ENCODE measurements at places on chromosomes 1 and 21.
A peak's percentile ranks its signal among the peaks of the same experiment; 100 is the strongest.

- no peak for ATAC-seq
These were observed 304.8 kb downstream of the BRINP3 start for GRCh38 chr1:190172651-190173430.

DNA sequence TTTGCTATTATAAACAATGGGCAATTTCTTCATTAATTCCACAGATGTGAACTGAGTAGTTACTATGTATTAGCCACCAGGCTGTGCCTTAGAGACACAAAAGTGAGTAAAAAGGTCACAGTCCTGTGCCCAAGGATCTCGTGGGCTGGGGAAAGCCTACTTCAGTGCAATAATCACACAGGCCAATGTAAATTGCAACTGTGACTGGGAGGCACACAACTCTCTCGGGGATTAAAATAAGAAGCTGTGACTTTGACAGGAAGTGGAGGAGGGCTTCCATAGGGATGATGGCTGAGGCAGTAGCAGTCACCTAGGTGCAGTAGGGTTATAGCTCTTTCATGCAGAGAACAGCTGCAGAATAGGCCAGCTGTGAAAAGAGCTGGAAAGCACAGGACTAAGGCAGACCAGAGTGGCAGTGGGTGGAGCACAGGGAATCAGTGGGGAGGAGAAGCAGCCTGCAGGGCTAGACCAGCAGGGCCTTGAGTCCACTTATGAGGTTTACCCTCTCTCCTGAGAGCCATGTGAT, 121.9 kb downstream of the MAB21L3 start:
- no peak for ATAC-seq

DNA sequence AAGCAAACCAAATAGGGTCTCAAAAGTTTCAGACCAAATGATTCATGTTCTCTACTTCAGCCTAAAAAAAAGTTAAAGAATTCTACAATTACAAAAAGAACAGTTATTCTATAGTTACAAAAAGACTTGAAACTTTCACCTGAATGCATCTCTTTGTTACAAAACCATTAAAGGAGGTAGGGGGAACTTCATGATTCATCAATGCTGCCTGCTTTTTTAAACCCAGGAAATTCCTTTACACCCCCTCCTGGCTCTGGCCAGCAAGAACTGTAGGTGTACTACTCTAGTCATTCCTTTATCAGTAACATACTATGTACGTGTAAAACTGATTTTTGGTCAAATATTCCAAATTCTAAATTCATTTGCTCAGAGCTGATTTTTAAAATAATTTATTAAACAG, 5.0 kb downstream of the FAF1 start:
- ATAC-seq = no peak

GRCh38 chr21:45584786-45585185, 42.5 kb upstream of the SLC19A1 start:
- ATAC-seq = no peak

DNA sequence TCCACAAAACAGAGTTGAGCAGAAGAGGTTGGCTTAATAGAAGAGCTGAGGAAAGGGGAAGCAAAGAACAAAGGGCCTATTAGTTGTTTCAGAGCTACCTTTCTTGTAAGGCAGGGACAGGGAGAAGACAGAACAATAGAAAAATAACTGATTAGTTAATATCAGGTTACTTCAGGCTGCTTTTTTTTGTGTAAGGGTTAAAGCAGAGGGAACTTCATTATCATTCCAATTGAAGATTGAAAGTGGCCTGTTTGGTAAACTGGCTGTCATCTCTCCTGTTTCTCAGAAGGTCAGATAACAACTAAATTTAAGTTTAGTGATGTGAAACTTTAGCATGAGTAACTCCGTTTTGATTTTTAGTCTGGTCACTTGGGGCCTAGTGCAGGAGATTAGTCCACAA, 22.3 kb downstream of the CDC42 start:
- ATAC-seq = no peak

DNA sequence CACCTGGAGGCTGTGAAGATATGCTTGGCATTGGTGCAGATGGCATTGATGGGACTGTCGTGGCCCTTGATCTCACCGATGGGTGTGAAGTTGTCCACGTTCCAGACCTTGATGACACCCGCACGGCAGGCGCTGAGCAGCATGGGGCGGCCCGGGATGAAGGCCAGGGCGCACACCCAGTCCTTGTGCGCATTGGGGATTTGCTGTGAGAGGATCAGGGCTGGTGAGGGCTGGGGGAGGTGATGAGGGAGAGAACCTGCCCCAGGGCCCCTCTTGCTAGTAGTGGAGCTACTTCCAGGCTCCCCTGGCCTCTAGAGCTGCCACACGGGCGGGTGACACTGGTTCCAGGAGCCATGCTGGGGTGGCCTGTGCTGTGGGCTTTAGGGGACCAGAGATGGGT, 48.8 kb downstream of the KIF21B start:
- ATAC-seq = no peak

DNA sequence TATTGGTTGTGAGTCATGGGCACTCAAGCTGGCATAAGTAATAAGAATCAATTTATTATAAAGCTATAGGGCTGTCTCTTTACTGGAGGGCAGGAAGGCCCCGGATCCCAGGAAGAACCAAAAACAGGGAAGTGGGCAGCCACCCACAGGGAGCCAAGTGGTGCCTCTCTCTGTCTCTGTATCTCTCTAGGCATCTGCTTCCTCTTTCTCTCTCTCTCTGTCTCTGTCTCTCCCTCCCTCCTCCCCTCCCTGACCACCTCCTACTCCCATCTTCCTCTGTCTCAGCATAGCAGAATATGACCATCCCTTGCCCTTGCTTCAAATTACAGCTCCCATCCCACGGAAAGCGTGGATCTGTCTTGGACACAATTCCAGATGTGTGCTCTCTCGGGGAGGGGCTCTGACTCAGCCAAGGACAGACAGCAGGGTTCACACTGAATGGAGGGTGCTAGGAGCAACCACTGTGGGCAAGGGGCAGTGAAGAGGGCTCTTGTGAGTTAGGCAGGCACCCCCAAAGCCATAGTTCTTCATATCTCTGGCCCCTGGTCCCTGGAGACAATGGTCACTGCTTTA, 80.4 kb upstream of the LPGAT1 start:
- peak; percentile 22 for ATAC-seq

GRCh38 chr1:4970532-4970931, 316.1 kb downstream of the AJAP1 start:
- no peak for ATAC-seq

GRCh38 chr1:237187842-237188241, 145.9 kb downstream of the RYR2 start:
- no peak for ATAC-seq

DNA sequence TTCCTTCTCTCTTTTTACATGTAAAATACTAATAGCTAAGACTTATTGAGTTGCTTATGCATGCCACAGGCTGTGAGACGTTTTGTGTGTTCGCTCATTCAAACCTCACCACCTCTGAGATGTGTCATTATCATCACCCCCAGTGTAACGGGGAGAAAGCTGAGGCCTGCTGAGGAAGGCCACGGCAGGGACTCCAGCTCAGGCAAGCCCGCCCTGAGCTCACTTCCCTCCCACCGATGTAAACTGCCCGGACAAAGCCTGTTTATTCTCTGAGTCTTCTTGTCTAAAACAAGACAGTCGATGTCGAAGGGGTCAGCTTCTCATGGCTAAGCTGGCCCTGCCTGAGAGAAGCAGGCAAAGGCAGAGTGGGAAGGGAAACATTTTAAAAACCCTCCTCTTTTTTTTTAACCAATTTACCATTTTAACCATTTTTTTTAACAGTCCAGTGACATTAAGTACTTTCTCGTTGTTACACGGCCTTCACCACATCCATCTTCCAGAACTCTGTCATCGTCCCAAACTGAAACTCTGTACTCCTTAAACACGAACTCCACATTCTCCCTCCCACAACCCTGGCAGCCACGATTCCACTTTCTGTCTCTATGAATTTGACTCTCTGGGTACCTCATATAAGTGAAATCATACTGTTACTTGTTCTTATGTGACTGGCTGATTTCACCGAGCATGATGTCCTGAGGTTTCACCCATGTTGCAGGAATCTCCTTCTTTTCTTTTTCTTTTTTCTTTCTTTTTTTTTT, 204.8 kb upstream of the GALNT2 start:
- ATAC-seq = no peak

DNA sequence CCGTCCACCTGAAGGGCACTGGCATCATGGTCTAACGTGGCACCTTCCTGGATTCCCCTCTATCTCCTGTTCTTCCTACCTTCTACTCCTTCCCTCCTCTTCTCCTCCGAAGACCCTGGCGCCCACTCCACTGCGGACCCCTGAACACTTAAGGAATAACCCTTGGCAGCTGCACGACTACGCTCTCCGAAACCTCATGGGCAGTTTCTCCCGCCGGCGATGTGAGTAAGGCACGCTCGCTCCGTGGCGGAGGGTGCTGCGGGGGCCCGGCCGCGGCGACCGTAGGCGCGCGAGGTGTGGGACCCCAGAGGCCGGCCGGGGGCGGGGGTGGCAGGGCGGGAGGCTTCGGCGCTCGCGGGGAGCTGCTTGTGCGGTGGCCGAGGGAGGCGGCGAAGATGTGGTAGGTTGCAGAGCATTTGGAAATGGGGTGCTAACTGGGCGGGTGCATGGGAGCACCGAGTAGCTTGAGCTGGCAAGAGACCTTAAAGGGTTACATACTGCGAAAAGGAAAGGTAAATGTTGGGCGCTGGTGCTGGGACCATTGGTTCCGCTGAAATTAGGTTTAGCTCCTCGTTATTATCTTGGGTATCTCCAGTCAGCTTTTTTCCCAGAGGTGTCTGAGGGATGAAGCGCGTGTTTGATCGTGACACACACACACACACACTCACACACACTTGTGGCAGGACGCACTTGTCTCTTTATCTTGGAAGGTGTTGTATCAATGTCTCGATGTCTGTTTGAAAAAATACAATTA, 876 bp downstream of the LRRC7 start:
- ATAC-seq = peak; percentile 7

DNA sequence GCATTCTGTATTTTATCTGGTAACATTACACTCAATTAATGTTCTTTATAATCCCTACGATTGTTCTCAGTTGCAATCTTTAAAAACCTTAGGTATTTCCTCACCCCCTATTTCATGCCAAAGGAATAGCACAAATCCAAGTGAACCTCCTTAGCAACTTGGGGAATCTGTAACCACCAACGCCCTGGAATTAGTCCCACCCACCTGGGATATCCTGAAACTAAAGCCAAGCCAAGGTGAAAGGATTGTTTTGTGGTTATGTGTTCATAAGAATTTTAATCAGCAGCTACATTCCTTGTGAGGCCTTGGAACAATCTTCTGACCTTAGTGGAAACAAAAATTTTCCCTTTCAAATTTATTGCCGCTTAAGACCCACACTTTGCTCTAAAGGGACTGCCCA, 908.7 kb downstream of the TTLL7 start:
- no peak for ATAC-seq

DNA sequence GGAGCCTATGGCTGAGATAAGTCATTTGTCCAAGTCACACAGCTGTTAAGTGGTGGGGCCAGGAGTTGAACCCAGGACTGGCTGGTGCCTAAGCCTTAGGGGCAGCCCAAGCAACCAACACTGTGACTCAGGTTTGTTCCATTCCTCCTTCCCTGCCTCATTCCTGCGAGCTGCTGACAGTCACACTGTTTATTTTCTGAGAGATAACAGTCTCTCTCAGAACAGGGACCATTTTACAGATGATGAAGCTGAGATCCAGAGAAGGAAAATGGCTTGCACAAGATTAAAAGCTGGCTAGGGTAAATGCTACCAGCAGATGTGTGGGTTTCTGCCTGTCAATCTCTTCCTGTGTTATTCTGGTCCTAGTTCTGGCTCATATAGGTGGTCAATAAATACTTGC, 24.3 kb upstream of the TCEA3 start:
- no peak for ATAC-seq

DNA sequence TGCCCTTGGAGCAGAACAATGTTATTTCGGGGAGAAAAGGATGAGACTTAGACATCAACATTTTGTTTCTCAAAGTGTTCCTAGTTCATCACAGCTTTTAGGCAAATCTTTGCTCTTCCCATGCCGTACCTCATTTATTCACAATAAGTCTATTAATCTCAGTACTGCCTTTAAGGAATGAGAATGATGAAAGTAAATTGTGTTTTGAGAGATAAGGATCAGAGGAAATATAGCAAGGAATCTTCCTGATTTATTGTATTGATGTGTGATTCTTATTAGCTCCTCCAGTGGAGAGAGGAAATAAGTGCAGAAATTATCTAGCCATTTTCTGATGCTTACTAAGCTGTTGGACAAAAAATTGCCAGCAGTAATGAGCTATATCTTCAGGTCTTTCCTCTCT, 2.0 kb downstream of the POLR3C start:
- no peak for ATAC-seq

GRCh38 chr1:14568716-14569355, 29.6 kb upstream of the KAZN start:
- no peak for ATAC-seq

DNA sequence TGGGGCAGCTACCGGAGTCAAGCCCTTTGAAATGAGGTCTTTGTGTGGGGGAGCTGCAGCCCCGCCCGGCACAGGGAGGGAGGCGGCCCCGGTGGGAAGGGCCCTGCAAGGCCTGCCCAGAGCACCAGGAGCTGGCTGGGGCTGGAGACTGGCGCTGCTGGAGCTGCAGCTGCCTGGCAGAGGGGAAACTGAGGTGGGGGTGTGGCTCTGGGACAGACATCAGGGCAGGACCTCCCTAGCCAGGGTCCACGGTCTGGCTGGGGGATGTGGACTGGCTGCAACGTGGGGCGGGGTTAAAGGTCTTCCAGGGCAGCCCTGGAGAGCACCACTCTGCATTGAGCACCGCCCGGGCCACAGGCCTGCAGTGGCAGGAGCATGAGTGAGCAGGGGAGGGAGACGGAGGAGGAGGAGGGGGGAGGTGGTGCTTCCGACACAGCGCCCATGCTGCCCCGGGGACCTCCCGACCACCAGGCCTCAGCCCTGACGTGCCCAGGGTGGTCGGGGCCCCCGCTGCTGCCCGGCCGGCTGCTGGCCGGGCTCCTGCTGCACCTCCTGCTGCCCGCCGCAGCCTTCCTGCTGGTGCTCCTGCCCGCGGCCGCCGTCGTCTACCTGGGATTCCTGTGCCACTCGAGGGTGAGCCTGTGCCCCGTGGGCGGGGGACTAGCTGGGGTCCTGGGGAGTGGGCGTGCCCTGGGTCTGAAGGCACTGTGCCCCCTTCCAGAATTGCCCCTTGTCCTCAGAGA, 4.8 kb upstream of the ANKRD65 start:
- no peak for ATAC-seq

DNA sequence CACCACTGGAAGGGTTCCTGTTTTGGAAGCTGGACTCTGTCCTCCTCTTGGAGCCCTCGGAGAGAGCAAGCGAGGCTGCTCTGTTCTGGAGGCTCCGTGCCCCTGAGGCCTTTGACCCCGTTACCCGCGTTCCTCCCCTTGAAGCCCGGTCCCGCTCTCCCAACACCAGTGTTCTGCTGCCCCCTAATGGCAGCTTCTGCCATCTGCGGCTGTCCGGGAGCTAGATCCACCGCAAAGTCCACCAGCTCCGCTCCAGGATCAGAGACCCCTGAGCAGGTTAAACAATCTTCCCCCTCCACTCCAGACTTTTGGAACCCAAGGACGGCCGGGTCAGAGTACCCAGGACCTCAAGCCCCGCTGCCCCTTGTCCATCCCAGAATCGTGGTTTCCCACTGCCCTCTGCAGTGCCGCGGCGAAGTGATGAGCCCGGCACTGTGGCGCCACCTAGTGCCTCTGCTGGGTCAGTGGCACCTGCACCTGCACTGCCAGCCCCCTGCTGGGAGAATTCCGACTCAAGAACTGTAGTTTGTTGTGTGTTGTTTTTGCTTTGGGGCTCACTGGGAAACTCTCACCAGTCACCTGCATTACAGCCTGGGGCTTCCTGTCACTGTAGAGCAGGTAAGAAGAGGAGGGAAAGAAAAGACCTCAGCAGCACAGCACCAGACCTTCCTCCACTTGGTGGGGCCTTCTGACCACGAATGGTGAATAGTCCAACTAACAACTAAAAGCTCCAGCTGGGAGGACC, 63.5 kb upstream of the NFASC start:
- peak; percentile 99 for ATAC-seq

GRCh38 chr1:89578151-89578550, 53.5 kb downstream of the LRRC8B start:
- no peak for ATAC-seq

Data from SK-N-SH treated with all-trans-retinoic acid at 6 μM for 48 hours (cell line).